ENCODE measurements at places on chromosomes 1 and 21. TPM values are rescaled to one million over a fixed set of nuclear protein-coding genes. Genes with fewer than 3 reads are reported as not detected.

DNA sequence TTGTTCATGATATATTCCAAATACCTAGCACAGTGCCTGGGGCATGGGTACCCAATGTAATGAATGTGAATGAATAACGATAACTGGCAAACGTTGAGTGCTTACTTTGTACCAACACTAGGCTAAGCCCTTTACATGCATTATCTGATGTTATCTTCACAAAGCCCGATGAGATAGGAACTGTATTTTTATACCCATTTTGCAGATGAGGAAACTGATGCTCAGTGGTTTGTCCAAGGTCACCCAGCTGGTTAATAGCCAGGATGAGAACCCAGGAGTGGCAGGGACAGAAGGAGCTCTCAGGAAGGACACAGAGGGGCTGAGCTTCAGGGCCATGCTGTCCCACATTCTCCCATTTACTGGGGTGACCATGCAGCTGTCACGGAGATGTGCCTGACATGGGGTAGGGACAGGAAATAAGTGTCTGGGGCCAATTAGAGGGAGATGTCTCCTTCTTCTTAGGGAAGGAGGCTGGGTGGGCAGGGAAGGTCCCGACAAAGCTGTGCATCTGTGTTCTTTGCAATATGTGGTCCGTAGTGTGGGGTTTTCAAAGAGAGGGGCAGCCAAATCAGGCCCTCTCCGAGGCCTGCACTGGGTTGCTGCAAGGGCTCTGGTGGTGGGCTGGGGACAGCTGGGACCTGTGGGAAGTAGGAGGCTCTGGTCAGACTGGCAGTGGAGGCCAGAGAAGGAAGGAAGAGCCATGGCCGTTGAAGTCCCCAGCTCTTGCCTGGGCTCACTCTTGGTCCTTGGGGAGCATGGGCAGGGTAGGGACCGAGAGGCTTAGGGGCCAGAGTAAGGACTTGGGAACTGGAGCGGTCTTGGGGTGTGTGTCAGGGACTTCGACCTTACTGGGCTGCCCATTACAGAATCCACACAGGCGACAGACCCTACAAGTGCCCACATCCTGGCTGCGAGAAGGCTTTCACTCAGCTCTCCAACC, 26.6 kb downstream of the A3GALT2 start:
- H3K4me3 ChIP-seq = no peak overlapping the region

GRCh38 chr1:206769304-206769731, 1.3 kb upstream of the IL19 start:
- H3K4me1 ChIP-seq = peaks cover 81% of the 10 kb centered on the region
- no peaks in the 10 kb centered on the region for H3K27me3 ChIP-seq
- peak overlapping the region; percentile 59 for H3K27ac ChIP-seq
- H3K4me3 ChIP-seq = peak overlapping the region; percentile 42

Gene MX1
- total RNA-seq = 64.2 TPM

DNA sequence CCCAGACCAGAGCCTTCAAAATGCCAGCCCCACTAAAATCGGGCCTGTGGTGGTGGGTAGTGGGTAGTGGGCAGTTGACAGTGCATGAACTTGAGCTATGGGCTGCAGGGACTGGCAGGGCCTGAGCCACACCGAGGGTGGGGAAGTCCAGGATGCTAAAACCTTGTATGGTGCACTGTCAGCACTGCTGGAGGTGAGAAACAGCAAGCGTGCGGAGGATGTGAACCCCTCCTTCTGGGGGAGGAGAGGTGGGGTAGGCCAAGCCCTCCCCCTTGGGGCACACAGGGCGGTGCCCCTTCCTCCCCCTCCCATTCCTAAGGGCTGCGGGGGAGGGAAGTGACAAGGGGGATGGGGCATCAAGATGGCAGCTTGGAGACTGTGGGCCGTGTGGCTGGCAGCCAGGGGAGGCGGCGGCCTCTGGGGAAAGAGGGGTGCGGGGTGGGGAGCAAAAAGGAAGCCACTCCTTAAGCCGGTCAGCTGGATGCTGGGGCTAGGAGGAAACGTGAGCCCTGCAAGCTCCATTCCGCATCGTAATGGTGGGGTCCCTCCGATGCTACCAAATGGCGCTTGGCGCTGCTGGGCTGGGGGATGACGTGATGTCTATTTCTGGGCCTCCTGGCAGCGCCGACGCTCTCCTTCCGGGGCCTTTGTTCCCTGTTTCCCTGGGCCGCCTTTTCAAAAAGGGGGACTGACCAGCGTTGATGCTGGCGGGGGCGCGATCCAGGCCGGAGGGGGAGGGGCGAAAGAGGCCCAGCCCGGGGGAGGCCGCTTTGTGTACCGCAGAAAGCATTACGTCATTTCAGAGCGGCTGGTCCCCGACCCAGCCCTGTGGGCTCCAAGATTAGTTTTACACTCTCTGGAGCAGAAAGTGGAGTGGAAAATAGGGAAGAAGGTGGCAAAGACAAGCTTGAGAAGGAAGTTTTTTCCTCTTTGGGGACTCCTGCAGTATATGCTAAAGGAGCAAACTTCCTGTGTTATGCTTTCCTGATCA, 809 bp downstream of the SYT11 start:
- DNase-seq = peak; percentile 32
- H3K27me3 ChIP-seq = peaks cover 2% of the 10 kb centered on the region
- H3K36me3 ChIP-seq = peaks cover 7% of the 10 kb centered on the region
- peak overlapping the region; percentile 94 for H3K27ac ChIP-seq

- DNase-seq = no peak
- H3K4me3 ChIP-seq = no peak overlapping the region
- no peaks in the 10 kb centered on the region for H3K36me3 ChIP-seq
- H3K4me1 ChIP-seq = no peaks in the 10 kb centered on the region
- no peak overlapping the region for H3K27ac ChIP-seq
- no peaks in the 10 kb centered on the region for H3K27me3 ChIP-seq
Measured at GRCh38 chr1:29324771-29325351, 88.5 kb downstream of the PTPRU start.

GRCh38 chr1:81029266-81029665, 771.5 kb upstream of the ADGRL2 start:
- no peak overlapping the region for H3K4me3 ChIP-seq
- no peak for DNase-seq
- H3K27ac ChIP-seq = no peak overlapping the region
- no peaks in the 10 kb centered on the region for H3K4me1 ChIP-seq
- no peaks in the 10 kb centered on the region for H3K36me3 ChIP-seq

DNA sequence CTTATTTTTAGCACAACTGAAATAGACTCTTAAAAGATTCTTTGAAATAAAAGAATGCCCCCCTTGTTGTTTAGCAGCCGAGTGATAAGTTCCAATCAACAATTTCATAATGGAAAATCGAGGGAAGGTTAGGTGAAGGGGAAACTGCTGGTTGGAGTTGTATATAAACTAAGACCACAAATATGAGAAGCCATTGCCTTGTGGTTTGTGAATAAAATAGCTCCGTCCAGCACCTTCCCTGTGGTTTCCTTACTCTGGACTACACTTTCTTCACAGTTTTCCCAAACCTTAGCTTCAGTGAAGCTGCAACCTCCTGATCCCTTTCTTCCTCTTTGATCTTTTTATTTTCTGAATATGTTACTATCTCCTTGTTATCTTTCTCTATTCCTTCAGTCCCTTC, 6.7 kb upstream of the RAB3GAP2 start:
- H3K36me3 ChIP-seq = no peaks in the 10 kb centered on the region
- peaks cover 12% of the 10 kb centered on the region for H3K27me3 ChIP-seq
- no peak overlapping the region for H3K27ac ChIP-seq
- H3K4me1 ChIP-seq = no peaks in the 10 kb centered on the region
- H3K4me3 ChIP-seq = no peak overlapping the region
- DNase-seq = no peak

DNA sequence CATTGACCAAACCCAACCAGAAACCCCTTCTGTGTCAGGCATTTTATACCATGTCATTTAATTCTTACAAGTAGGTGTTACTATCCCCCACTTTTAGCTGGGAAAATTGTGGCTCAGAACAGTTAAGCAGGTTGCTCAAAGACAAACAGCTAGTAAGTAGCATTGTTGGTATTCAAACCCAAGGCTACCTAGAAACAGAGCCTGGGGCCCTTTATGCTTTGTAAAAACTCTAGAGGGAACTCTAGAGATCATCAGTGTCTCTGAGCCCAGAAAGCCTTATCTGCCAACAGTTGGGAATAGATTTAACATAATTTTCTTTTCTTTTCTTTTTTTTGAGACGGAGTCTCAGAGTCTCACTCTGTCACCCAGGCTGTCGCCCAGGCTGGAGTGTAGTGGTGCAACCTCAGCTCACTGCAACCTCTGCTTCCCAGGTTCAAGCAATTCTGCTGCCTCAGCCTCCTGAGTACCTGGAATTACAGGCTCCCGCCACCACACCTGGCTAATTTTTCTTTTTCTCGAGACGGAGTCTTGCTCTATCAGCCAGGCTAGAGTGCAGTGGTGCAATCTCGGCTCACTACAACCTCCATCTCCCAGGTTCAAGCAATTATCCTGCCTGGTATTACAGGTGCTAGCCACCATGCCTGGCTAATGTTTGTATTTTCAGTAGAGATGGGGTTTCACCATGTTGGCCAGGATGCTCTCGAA, 48.5 kb upstream of the OSBPL9 start:
- peaks cover 48% of the 10 kb centered on the region for H3K4me1 ChIP-seq
- H3K4me3 ChIP-seq = no peak overlapping the region
- no peaks in the 10 kb centered on the region for H3K36me3 ChIP-seq
- no peak for DNase-seq

DNA sequence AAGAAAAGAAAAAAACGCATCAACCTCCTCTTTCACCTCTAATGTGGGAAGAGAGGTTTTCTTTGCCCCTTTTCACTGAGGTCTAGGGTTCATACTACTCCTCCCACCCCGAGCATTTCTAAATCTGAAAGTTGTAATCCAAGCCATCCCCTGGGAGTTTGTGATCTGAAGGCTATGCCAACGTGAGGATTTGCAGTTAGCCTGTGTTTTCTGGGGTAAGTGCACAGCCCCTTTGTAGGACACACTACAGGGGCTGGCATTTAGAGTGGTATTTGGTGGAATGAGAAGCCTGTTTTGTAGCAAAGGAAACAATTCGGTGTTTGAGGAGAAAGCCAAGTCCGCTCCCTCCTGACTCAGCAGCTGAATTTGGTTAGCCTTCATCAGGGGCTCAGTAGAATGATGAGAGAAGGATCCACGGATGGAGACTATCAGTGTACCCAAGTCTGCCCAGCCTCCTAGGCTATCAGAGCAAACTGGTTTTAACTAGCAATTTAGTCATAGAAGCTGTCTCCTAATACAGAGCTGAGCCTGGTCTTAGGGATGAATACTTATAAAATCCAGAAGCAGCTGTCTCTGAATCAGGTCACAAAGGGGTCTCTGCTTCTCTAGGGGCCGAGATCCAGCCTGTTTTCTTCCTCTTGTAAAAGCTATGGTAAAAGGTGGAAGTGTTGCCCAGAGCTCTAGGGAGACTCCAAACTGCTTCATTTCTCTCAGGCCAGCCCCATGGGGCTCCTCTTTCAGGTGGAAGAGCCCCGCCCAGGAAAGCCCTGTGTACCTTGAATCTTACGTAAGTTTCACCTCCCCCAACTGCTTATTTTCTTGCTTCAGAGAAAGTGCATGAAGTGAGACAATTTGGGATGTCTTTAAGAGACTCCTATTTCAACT, 2.1 kb downstream of the PCP4L1 start:
- DNase-seq = no peak
- H3K27ac ChIP-seq = no peak overlapping the region
- no peak overlapping the region for H3K4me3 ChIP-seq
- peaks cover 8% of the 10 kb centered on the region for H3K36me3 ChIP-seq

DNA sequence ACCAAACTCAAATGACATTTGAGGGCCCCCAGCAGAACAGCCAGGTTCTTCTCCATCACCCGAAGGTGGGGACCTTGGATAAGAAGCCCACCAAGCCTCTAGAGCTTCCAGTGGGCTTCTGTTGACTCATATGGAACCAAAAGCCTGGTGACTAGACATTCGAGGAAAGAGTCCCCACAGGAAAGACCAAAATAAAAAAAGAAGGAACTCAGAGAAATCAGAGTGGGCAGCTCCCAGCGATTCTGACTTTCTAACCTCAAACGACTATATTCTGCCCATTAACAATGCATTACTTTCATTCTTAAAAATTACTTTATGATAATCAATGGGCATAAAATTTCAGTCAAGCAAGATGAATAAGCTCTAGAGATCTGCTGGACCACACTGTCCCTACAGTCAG, 9.6 kb upstream of the CHIT1 start:
- DNase-seq = no peak
- H3K27me3 ChIP-seq = peaks cover 28% of the 10 kb centered on the region
- H3K4me3 ChIP-seq = no peak overlapping the region
- H3K27ac ChIP-seq = no peak overlapping the region

DNA sequence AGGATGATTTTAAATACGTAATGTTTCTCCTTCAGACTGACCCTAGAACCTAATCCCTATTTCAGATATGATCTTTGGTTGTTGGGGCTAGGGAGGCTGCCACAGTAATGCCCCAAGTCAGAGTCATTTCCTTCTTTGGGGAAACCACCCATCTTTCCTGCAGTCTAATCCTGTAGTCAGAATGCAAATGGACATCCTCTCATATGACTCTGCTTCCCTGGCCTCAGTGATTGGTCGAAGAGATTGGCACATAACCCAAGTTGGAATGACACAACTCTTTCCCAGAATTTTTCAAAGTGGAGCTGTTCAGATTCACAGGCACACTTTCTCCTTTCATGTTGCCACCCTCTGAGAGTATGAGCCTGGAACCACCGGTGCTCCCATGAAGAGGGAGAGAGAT, 58.8 kb upstream of the ZNF644 start:
- H3K36me3 ChIP-seq = no peaks in the 10 kb centered on the region
- no peaks in the 10 kb centered on the region for H3K27me3 ChIP-seq
- no peak for DNase-seq
- H3K27ac ChIP-seq = no peak overlapping the region

Gene S100A7A
- not detected for total RNA-seq

- no peaks in the 10 kb centered on the region for H3K36me3 ChIP-seq
- no peak overlapping the region for H3K27ac ChIP-seq
- no peak overlapping the region for H3K4me3 ChIP-seq
- H3K4me1 ChIP-seq = peaks cover 4% of the 10 kb centered on the region
- H3K27me3 ChIP-seq = peaks cover 41% of the 10 kb centered on the region
- no peak for DNase-seq
Measured at GRCh38 chr1:110125810-110126209, 13.6 kb downstream of the UBL4B start.

DNA sequence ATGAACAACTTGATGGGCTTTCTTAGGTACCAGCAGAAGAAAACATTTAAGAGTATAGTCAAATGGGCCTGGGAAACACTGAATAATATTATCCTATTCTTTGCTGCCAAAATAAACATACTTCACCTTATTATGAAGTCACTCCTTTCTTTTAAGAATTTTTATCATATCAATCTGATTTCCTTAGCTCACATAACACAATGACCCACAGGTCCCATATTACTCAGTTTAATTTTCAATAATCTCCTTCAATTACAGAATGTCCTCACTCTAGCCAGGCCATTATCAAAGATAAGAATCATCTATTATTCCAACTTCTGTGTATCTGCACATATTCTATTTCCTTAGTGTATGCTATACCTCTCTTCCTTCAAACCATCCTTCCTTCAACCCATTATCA, 63.0 kb downstream of the PIGK start:
- no peak overlapping the region for H3K27ac ChIP-seq
- no peak overlapping the region for H3K4me3 ChIP-seq
- no peaks in the 10 kb centered on the region for H3K4me1 ChIP-seq
- peaks cover 49% of the 10 kb centered on the region for H3K36me3 ChIP-seq

- no peak overlapping the region for H3K27ac ChIP-seq
- H3K27me3 ChIP-seq = no peaks in the 10 kb centered on the region
- DNase-seq = no peak
Measured at GRCh38 chr1:52346653-52347052, 19.4 kb downstream of the CC2D1B start.

Gene DIRAS3
- not detected for total RNA-seq

- no peak overlapping the region for H3K4me3 ChIP-seq
- no peak overlapping the region for H3K27ac ChIP-seq
- H3K4me1 ChIP-seq = peaks cover 2% of the 10 kb centered on the region
Measured at GRCh38 chr1:92864131-92864530, 32.3 kb downstream of the RPL5 start.

Measured in activated B cell treated with CpG ODN at 0.5 μM for 24 hours (primary cell).